ENCODE measurements at places on chromosomes 11 and 22.

DNA sequence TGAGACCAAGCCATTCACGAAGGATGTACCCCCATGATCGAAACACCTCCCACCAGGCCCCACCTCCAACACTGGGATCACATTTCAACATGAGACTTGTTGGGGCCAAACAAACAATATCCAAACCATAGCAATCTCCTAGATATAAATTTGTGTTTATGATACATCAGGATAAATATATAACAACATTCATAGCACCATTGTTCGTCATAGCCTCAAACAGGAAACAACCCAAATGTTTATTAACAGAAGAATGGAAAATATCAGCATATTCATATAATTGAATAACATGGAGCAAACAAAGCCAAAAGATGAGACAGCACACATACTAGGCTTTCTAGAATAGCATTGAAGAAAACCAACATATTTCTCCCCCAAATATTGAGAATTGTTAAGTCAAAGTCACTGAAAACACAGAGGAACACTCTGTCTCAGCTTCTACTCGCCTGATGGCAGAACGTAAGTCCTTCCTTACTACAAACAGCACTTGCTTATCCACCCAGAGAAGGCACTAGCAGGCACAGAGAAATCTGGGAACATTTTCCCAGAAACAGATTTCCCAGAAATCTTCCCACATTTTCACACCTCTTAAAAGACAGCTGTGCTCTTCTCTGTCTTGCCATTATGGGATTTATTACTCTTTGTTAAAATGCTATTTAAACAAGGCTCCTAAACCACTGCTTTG is 8.1 kb upstream of the GDPD4 start:
- no peak for DNase-seq

DNA sequence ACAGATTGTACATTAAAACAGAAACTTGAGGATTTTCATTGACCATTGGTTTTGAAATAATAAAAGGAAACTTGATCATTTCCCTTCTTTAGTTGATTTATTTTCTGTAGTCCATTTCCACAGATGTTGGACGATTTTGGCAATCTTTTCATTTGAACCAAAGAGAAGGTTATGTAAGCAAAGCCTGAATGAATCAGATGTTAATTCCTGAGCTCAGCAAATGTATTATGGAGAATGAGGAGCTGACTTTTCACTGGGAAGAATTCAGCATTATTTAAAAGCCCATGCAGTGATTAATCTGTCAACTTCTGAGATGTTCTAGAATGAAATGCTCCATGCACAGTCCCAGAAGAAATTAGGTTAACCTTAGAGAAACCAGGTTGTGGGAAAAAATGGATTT is 29.0 kb downstream of the ELMOD1 start:
- no peak for DNase-seq

GRCh38 chr22:46500201-46500600 is 37.2 kb downstream of the CELSR1 start:
- no peak for DNase-seq

DNA sequence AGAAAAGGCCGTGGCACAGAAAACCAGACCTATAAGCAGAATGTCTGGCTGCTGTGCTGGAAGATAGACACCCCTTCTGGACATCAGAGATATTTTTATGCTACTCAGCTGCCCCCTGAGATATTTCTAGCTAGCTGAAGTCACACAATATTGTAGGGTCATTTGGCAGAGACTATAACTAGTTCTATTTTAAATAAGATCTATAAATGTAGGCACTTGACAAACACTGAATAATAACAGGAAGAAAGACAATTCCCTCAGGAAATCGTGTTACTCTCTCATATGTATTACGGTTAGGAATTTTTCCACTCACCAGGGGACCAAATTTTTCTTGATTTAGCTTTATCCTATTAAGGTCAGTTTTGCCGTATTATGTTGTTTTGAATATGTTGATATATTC is 845.4 kb downstream of the OPCML start:
- DNase-seq = no peak

- no peak for DNase-seq
Observed at GRCh38 chr11:32331098-32331497, 104.2 kb downstream of the WT1 start.

GRCh38 chr22:40410731-40411505 is 40.5 kb downstream of the SGSM3 start:
- DNase-seq = no peak

DNA sequence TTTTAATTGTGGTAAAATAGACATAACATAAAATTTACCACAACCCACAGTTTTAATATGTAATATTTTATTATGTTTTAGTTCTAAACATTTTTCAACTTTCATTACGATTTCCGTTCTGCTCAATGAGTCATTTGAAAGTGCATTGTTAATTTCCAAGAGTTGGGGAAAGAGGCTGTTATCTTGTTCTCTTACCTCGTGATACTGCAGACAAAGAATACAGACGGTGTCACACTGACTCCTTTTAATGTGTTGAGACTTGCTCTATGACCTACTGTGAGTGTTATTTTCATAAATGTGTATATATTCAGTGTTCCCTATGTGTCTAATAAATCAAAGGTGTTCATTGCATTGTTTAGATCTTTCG is 10.8 kb upstream of the RAC2 start:
- DNase-seq = peak; percentile 53

DNA sequence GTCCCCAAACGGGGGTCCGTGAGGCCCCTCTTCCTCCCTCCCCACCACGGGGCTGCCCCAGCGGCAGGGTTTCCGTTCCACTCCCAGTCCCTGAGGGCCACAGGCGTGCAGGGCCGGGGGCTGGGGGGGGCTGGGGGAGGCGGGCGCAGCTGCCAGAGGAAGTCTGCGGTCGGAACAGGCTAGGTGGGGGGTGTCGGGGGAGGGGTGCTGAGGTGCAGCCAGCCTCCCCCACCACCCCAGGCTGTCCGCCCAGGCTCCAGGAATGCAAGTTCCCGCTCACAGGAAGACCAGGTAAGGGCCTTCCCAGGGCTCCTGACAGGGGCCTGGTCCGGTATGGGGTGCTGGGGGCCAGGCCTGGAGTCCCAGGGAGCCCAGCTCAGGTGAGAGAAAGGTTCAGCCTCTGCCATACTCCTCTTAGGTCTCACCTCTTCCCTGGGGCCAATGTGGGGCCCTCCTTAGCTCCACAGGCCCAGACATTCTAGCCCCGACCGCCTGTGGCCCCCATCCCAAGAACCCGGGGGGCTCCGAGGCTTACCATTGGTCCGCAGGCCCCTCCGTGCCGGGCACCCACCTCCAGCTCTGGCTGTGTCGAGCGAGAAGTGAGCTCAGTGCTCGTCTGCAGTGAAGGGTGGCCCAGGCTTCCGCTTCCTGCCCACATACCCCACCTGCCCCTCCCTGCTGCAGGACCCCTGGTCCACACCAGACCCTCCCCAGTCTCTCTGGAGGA is at the start of gene PTPRCAP:
Gene PTPRCAP, minus strand, starts transcription at position 601 of the 727 bp plus-strand sequence. Its CDS starts 63 bp downstream, at position 538.
- DNase-seq = no peak

DNA sequence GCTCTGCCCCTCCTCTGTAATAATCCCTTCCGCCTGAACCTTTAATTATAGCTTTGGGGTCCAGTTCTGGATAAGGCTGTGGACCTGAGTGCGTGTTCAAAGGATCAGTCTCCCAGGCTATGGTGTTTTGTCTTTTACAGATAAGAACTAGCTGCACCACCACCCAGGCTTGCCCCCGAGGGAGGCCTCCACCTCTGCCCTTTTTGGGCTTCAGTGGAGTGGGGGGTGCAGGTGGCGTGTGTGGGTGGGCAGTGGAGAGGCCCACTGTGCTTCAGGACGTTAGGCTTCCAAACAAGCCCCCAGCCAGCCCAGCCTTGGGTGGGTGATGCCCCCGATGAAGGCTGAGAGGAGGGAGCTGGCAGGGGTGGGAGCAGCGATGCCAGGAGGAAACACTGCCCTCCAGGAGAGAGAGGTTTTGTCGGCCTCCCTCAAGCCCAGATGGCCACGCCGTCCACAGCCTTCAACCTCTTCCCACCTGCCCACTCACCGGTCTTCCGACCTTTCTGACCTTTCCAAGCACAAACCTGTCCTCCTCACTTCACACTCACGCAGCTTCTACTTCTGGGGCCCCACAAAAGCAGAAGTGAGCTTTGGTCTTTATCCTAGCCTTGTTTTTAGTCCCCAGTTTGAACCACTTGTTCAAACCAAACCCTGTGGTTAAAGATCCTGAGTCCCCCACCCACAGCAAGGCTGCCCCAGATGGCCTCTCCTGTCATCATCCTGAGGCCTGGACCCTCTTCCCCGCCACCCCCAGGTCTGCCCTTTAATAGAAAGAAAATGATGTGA is 20.4 kb downstream of the PSMD13 start:
- no peak for DNase-seq

- no peak for DNase-seq
Observed at GRCh38 chr11:14065141-14065540, 102.6 kb downstream of the SPON1 start.

GRCh38 chr11:44590769-44591168 is 25.3 kb downstream of the CD82 start:
- peak; percentile 37 for DNase-seq

- DNase-seq = peak; percentile 89
Observed at GRCh38 chr11:355581-356458, 13.5 kb upstream of the B4GALNT4 start.

- no peak for DNase-seq
Observed at GRCh38 chr11:119608781-119609180, 120.2 kb downstream of the NECTIN1 start.

- DNase-seq = no peak
Observed at GRCh38 chr11:112751772-112752171, 209.4 kb upstream of the NCAM1 start.

DNA sequence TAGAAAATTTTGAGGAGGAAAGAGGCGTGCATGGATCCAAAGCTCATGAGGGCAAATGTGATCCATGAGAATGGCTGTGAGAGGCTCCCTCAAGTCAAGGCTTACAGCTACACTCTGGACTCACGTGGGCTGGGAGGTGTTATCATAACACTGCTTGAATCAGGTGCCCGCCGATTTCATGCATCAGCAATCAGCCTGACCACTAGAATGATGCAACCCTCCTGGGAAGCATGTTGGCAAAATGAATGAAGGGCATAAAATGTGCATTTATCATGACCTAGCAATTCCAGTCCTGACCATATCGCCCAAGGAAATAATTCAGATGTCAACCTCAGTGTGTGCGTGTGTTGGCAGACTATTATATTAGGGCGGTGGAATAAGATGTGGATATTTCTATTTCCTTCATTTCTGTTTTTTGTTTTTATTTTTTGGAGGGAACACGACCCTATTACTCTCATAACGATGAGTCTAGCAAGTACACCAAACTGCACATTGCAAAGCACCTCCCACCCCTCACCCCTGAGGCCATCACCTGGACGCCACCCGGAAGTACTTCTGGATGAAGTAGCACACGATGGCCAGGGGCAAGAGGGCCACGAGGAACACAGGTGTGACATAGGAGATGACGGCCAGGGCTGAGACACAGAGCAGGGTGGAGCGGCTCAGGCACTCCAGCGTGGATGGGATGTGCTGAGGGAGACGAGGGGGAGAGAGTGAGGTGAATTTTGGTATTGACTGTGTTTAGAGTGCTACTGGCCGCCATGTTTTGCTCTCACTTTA is 15.7 kb upstream of the KCNJ11 start:
- DNase-seq = peak; percentile 60

DNA sequence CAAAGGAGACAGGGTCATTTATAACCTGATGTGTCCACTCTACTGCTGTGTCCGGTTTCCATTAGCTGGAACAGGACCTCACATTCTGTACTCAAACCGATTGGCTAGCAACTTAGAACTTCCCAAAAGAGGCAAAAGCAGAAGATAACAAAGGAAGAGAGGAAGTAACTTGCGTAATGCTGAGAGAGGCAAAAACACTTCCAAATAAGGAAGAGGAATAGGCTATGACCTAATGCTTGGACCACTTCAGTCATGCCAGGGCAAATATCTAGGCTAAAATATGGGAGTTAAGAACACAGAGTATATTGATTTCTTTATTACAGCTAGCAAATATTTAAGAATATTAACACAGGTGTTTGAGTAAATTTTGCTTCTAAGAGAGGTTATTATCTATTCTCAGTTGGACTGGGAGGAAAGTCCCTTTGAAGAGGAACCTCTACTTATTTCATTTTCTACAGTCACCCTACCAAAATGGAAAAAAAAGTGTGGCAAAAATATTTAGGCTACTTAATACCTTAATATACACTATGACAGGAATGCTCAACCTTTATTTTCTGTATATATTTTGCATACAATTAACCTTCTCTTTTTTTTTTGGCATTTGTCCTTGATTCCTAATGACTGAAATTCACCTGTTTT is 499.8 kb upstream of the CHORDC1 start:
- DNase-seq = no peak

- DNase-seq = no peak
Observed at GRCh38 chr11:7894251-7894650, 36.8 kb downstream of the OR10A6 start.

DNA sequence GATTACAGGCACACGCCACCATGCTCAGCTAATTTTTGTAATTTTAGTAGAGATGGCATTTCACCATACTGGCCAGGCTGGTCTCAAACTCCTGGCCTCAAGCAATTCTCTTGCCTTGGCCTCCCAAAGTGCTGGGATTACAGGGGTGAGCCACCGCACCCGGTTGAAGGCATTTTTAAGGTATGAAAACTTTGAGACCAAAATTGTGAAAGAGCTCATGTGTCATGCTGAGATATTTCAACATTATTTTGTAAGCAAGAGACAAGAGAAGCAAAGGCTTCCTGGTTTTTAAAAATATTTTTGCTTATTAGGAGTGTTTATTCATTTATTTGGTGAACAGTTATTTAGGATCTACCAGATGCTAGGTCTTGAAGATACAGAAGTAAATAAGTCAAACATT is 6.8 kb downstream of the NHERF4 start:
- no peak for DNase-seq

GRCh38 chr22:25840891-25841290 is 98.9 kb downstream of the MYO18B start:
- DNase-seq = no peak

- no peak for DNase-seq
Observed at GRCh38 chr11:68373815-68374501, 61.6 kb downstream of the LRP5 start.

DNA sequence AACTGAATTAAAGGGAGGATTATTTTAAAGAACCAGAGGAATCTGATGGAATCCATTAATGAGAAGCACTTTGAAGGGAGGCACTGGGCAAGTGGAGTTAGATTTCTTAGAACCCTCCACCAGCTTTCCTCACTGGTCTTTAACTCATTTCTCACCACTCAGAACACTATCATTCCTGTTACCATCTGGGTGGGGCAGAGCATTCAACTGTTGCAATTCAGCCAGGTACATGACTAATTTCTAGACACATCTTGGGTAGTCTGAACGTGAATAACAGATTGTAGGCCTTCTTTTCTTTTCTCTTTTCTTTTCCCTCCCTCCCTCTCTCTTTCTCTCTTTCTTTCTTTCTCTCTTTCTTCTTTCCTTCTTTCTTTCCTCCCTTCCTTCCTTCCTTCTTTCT is 15.5 kb upstream of the MMP1 start:
- no peak for DNase-seq

- DNase-seq = no peak
Observed at GRCh38 chr11:135031205-135031989, 619.4 kb upstream of the B3GAT1 start.

- DNase-seq = peak; percentile 13
Observed at GRCh38 chr22:22666307-22667091, 22.1 kb downstream of the GGTLC2 start.

- no peak for DNase-seq
Observed at GRCh38 chr11:75869661-75870455, 54.8 kb downstream of the UVRAG start.

All from A172 (cell line).